ENCODE measurements at places on chromosomes 2 and 18.

DNA sequence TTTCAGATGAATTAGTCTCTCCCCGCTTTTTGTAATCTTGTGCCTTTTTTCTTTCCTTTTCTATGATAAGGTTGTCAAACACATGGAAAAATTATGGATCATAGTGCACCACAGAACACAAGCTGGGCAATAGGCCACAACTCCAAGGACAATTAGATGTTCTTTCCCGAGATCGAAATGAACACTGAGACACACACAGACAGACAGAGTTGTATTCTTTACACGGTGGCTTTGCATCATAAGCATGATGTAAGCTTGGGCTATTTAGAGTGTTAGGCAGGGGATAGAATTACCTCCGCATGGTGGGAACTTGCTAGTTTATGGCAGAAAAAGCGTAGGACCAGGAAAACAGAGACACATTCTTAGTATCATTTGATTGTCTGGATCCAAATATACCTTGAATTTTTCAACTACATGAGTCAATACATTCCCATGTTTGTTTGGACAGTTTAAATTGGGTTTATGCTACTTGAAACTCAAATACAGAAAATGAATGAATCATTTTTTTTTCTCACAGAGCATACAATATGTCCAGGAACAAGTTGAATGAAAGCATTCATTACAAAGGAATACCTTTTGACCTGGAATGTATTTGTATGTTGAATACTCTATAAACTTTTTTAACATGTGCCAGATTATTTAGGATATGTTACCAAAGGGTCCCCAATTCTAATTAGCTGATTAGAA lies 1611.5 kb upstream of the TMEFF2 start:
- DNase-seq = peak; percentile 1

DNA sequence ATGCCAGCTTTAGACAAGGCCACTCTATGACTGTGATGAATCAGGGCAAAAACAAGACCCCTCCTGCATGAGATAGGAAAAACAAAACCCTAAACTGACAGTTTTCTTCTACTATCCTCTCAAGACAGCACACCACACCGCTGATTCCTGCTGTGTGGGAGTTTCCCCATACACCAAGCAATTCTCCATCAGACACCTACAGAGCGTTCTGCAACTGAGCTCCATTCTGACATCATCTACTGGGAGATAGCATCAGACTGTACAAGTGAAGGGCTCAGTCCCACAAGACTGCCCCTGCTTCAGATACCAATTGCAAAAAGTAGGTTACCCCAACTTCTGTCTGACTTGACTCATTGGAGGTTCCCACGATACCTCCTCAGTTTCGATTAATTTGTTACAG lies 130.6 kb downstream of the TSN start:
- DNase-seq = no peak

DNA sequence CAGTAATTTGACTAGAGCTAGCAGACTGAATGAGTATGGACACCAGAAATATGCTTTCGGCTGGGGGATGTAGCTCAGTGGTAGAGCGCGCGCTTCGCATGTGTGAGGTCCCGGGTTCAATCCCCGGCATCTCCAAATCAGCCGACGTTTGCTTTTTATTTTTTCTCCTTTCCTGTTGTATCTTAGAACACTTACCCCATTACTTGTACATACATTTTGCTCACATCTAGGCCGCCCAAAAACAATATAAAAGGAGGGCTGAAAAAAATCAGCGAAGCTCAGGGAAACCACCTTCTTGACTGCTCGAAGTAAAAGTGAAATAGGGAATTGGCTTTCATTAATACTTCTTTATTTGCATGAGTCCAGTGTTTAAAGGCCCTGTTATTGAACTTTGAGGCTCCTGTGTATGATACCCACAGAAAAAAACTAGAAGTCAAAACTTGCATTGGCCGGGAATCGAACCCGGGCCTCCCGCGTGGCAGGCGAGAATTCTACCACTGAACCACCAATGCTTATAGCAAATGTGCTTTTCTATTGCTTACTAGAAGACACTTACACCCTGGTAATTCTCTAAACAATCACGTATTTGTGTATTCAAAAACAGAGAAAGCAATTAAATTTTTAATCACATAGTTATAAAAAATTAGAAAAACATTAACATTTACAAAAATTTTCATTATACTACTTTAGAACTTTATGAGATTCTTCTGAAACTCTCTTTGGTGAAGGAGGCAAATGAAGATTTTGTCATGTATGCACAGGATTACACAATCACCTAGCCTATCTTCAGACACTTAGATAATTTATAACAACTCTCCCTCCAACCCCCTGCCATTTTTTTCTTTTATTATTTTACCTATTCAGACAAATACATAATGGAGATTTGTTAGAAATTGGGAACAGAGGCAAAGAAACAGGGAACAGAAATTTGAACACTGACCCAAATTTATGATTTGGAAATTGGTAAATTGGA lies 35.2 kb upstream of the GPD2 start:
- DNase-seq = peak; percentile 88

DNA sequence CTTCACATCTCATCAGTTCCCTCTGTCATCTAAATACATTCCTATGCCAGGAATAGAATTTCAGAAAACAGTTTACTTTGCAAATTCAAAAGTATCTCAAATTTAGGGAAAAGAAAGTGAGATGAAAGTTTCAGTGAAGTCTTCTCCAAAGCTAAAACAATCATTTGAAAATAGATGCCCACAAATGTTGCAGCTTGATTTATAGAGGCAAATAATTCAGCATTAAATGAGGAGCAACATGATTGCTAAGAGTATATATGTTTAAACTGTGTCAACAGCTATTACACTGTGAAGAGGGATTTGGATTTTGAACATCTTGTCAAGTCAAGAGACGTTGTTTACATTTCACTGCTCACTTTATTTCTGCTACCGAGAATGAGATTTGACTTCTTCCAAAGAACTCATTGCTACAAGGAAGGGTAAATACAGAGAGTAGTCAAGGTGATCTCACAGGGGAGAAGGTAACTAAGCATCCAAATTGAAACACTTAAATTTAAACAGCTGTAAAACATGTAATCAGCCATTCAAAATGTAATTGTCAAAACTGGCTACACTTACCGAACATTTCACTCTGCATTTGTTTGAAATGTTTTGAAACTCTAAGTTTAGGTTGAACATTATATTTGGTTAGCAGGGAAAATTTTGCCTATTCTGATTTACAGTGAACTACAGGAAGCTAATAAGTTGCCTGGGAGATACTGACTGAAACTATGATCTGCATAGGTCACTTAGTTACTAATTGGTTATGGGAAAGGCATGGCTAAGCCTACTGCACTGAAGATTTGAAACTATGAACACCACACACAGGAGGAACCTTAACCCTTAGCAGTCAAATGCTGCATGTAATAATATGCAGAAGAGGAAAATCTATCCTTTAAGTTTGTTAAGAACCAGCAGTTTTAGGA lies 33.2 kb upstream of the GALNT3 start:
- no peak for DNase-seq

- DNase-seq = no peak
Observed at GRCh38 chr2:84527137-84528129, 11.1 kb downstream of the DNAH6 start.

- DNase-seq = no peak
Observed at GRCh38 chr2:235162082-235162836, 210.4 kb downstream of the SH3BP4 start.

DNA sequence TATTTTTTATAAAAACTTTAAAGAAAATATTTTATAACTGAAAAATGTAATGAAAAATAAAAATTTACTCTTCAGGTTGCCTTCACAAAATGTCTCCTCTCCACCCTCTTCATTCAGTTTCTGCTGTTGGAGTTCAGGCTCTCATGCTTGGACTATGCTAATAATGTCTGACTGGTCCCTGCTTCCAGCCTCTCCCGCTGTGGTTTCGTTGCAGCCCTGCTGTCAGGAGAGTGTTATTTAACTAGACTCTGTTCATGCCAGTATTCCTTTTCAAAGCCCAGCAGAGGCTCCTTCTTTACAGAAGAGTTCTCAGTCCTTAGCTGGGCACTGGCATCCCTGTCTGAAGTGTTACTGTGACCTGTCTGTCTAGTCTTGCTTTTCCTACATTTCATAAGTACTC lies 40.4 kb downstream of the CLIP4 start:
- DNase-seq = no peak

DNA sequence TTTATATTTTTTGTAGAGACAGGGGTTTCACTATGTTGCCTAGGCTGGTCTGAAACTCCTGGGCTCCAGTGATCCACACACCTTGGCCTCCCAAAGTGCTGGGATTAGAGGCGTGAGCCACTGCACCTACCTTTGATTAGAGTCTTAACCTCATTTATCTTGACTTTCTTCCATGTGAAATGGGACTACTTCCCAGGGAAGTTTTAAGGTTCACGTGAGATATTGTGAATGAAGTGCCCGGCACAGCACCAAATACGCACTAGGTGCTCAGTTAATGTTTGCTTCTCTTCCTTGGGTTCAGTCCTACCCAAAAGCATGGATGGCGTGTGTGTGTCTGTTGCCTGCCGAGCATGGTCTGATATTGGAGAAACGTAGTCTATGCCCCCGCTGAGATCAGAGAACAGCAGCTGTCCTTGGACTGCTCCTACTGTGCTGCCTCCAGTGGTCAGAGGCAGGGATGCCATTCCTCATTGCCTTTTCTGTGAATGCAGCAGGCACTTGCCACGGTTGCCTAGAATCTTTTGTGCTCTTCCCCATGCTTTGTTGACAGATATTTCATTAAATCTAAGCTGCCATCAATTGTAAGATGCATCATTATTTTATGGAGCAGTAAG lies 12.3 kb upstream of the TFCP2L1 start:
- no peak for DNase-seq

DNA sequence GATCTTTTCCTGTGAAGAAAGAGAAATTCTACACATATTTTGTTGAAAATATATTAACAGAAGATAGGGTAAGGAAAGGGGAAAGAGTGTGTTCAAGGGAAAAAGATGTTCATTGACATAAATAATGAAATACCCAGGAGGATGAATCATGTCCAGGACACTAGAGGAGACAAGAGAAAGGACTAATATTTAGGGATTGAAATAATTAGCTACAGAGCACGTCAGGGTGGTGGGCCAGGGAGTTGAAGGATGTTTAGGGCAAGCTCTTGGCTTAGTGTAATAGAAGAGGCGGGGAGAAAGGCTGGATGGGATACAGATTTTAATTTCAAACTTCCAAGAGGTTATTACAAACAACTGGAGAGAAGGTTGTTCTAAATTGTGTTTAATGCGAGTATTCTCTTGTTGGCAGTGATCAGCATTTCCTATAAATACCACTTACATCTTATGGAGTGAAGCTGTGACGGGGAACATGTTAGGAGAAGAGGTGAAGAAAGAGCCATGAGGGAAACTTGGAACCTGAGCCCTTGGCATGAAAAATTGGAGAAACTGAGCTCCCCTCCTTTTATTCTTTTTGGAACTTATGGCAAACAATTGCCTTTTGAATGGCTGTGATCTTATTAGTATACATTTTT lies 36.6 kb upstream of the CETN1 start:
- DNase-seq = no peak

GRCh38 chr2:193868833-193869232 lies 1674.1 kb upstream of the TMEFF2 start:
- no peak for DNase-seq

DNA sequence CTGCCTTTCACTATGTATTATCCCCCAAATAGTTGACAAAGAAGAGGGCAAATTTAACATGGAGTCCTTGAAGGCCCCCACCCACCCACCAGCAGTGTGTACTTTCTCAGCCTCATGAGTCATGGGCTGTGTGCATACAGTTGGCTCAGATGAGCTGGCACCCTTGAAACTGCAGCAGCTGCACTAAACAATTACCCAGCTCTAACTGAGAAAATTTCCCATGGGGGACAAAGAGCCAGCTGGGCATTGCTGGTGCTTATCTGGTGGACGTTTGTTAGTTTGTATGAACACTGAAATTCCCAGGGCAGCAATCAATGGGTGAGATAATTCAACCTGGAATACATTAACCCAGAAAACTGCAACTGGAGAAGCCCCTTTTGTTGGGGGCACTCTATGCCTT lies 131.7 kb downstream of the GCA start:
- DNase-seq = no peak

- no peak for DNase-seq
Observed at GRCh38 chr2:151347294-151347693, 10.1 kb upstream of the TNFAIP6 start.

GRCh38 chr2:238125127-238125885 lies 13.2 kb upstream of the KLHL30 start:
- DNase-seq = no peak

DNA sequence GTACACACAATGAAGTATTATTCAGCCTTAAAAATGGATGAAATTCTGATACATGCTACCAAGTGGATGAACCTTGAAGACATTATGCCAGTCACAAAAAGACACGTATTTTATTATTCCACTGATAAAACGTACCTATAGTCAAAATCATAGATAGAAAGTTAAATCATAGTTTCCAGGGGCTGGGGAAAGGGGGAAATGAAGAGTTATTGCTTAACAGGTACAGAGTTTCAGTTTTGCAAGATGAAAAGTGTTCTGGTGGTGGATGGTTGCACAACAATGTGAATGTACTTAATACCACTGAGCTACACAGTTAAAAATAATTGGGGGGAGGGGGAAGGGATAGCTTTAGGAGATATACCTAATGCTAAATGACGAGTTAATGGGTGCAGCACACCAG lies 279.0 kb upstream of the STON1 start:
- no peak for DNase-seq

DNA sequence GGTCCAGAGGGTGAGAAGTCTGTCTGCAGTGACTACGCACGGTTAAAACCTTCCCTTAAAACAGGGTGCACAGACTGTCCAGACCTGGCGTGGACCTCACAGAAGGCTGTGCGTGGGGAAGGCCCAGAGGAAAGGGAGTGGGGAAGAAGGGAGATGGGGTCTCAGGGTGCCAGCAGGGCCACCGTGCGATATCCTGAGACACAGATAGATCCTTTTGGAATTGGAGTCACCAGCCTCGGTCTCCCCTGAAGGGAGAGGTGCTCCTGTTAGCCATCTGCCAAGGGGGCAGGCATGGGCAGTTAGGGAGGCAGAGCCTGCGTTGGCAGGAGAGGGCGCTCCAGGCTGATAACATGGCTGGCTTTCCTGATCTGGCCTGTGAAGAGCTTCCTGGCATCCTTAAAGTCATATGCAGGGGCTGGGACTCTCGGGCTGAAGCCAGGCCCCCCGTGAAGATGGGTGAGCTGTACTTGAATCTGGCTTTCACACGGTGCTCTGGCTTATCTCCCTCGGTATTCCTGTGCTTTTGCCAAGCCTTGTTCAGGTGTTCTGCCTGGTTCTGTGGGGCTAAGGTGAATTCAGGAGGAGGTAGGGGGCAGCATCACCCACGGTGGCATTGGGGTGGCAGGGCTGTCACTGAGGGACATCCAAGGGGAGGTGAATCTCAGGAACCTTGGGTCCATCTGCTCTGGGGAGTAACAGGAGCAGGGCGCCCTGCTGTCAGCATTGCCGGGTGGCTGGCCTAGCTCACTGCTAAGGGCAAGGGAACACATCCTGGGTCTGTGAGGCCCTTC lies 107.2 kb upstream of the SMAD2 start:
- no peak for DNase-seq

GRCh38 chr2:23399674-23400261 lies 14.8 kb downstream of the KLHL29 start:
- no peak for DNase-seq

GRCh38 chr18:45481821-45482220 lies 133.5 kb upstream of the SLC14A2 start:
- DNase-seq = no peak

Data from left kidney (tissue), 8 donors.